NCI-H524 (cell line): ENCODE measurements at places on chromosomes 2 and 18.

GRCh38 chr18:48781163-48781987 is 169.4 kb downstream of the SMAD7 start:
- DNase-seq, result no peak

- DNase-seq, result no peak
Observed at GRCh38 chr2:116411211-116411610, 1403.3 kb upstream of the DDX18 start.

DNA sequence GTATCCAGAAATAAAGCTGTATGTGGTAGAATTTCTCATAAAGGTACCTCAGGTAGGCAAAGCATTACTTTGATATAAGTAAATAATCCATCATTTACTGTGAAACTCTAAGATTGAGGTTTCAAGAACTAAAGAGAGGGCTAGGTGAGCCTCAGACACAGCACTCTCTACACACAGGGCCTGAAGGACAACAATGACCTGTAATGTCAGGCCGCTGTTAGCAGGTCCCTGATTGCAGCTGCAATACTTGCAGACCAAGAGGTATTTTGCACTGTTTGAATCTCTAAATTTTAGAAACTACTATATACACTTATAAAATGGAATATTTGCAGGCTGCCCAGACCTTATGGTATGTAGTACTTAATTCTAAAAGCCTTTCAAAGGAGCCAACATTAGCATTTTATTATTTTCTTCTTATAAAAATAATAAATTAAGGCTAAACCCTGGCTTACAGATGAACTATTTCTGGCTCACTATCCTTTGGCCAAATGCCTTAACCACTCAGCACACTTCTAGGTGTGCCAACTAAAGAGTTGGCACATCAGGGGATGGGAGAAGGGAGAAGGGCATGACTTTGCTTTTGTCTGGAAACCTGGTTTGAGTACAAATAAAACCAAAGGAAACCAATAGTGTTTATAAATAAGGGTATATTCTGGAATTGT is 66.7 kb upstream of the SLC39A10 start:
- DNase-seq, result no peak

- no peak for DNase-seq
Observed at GRCh38 chr2:98118161-98118560, 31.2 kb downstream of the VWA3B start.

DNA sequence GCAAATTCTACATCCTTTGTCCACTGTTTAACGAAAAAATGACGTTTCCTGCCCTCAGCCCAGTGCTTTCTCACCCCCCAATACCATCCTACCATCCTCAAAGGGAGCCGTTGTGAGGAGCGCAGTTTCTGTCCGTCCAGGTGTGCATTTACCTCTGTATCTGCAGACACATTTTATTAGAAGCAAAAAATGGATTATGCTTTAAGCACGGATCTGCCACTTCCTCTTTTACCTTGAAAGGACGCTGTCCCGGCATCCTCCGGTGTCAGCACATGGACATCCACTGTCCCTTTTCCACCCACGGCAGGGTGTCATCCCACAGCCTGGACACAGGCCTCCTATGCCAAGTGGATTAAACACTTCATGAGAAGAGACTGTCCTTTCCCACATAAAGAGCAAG is 7.2 kb upstream of the MAL start:
- DNase-seq, result no peak

GRCh38 chr18:41938445-41938844 is 16.6 kb upstream of the PIK3C3 start:
- DNase-seq, result no peak

GRCh38 chr18:8978394-8978793 is 124.1 kb upstream of the NDUFV2 start:
- DNase-seq, result no peak

DNA sequence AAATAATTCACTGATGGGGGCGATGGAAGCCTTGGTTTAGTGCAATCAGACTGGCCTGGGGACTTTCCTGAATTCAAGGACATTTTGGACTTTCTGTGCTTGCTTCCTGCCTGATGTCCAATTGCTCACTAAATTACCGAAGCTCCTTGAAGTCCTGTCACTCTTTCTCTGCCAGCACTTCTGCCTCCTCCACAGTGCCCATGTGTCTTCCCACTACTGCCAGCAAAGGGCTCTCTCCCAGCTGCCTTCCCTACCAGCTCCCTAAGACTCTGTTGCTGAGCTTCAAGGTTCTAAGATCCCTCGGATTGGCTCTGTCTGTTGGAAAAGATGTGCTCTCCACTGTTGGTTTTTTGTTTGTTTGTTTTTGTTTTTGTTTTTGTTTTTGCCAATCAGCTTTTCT is 158.1 kb downstream of the MTCL1 start:
- DNase-seq, result no peak

DNA sequence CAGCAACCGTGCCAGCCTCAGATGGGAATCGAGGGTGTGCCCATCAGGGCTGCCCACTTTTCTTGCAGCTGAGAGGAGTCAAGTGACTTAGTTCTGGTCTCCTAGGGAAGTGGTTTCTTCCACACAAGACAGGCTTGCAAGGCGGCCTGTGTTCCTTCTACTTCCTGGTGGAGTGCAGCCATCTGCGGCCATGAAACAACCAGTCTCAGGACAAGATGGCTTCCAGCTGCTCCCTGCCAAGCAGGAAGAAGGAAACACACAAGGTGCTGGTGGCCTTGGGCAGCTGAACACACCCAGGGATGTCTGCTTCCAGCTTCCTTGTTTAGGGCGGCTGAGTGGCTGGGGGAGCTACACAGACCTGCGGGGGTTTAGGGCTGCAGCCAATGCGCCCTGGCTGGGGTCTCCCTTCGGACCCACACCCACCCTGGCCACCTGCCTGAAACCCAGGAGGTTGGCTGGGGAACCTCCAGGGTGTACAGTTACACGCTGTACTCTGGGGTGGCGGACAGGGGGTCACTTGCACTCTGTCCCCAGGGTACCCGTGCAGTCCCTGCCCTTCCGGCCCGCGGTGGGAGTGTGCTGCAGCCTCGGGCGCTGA is 34.7 kb downstream of the PTPN18 start:
- no peak for DNase-seq

DNA sequence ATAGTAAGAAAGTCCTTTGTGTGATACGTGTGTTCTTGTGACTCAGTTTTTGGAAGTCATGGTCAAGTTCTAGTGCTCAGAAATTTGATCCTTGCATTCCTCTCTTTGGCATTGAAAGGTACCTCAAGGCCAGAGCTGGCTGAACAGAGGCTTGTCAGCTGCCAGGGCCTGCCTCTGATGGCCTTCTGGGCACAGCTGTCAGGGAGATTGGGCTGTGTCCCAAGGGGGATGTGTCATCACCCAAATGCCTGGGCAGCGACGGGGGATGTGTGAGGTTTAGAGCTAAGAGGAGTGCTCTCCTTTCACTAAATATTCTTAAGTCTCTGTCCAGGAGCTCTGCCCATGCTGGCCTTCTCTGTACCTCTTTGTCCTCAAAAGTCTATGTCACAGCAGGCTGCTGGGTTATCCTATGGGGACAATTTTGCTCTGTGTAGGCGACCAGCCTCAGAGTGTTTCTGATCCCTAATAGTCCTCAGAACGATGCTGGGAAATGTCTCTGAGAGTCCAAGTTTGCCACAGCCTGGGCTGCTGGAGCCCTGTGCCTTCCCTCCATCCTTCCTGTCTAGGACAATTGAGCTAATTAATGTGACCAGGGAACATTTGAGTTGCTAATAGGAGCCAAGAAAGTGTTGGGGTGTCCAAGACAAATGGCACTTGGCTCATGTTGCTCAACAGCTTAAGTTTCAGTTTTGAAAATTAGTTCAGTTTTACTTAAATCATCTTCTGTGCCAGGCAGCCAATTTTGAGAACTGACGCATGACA is 115.4 kb upstream of the ZNF521 start:
- peak; percentile 77 for DNase-seq

DNA sequence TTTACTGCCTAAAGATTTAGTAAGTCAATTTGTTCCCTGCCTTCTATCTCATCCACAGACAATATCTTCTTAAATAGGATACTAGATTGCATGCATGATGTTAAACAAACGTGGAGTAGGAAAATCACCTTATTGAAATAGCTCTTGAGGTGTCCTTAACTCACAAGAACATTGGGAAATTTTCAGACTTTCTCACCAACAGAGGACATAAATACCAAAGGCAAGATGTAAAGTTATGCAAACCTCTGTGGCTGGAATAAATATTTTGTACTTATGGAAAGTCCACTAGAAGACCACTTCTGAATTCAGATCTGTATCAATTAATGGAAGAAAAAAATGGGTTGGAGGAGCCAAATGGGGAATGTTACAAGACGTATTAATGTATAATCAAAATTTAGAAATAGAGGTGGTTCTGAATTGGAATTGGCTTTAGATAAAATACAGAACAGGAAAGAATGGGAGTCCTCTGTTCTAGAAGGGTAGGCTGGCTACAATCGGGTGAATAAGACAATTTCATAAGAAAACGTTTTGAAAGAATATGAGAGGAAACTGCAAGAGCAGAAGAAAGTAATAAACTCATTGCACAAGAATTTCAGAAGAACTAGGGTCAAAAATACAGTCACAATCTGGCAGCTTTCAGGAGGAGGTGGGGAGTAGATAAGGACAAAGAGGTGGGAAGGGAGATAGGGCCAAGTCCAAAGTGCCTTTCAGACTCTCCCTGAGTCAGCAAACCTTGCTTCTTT is 69.3 kb upstream of the FN1 start:
- DNase-seq, result no peak

DNA sequence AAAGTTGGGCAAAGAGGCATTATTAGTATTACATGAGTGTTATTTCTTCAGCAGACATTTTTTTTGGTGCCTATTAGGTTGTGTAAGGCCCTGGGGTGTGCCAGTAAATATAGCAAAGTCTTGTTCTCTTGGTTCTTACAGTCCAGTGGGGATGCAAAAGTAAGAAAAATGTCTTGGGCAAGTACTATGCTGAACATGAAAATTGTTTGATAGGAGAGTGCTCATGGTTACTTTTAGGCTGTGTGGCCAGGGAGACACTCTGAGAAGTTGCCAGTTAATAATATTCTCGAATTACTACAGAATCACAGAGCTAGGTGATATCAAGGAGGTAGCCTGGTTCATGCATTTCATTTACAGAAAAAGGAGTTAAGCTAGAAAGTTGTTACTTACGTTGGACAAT is 1.9 kb downstream of the AGFG1 start:
- DNase-seq, result no peak

DNA sequence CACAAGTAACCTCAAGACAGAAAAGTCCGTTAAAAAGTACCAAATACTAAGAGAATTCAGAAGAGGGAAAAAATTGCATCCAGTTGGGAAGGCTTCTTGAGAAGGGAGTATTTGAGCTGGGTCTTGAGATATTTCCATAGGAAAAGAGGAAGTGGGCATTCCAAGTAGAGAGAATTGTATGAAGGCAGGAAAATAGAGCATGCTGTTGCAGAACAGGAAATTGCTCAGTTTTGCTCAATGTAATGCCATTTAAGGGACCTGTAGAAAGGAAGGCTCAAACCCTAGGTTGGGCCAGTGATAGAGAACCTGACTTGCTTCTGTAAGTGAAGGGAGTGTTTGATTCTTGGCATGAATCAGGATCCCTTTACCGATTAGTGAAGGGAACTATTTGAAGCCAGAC is 1.0 kb upstream of the ZC3H8 start:
- no peak for DNase-seq

DNA sequence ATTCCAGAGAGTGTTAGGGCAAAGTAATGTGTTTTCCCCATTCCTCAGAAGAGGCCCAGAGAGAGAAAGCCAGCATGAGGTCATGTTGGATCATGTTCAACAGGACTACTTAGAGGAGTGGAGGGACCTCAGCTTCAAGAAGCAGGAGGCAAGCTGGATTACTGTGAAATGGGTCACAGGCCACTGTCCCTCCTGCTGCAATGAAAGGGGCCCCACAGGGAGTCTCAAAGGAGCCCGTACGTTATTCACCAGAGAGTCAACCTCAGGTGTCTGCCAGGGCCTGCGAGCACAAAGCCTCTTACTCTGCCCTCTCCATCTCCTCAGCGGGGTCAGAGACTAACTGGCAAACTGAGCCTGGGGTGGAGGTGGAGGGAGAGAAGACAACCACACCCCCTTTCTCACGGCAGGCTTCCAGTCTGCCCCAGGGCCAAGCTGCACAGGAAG is 27.2 kb upstream of the ACYP2 start:
- DNase-seq, result no peak

- no peak for DNase-seq
Observed at GRCh38 chr2:58435246-58435645, 194.1 kb upstream of the FANCL start.

DNA sequence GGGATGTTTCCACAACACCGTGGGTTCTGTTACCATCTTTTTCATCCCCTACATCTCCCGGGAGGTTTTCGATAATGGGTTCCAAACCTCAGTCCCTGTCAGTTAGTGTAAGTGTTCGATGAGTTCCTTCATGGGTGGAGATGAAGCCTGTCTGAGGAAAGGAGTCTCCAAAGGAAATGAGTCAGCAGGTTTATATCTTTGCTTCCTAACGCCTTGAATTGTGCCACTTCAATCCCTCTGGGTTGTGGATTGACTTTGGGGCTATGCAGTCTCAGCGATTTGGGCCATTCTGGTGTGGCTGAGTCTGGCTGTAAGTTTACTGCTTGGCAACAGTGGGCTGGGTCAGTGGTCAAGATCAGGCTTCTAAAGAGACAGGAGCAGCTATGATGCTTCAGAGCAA is 1.2 kb downstream of the SERPINB5 start:
- no peak for DNase-seq

- no peak for DNase-seq
Observed at GRCh38 chr2:128090575-128090944, 440 bp upstream of the UGGT1 start.

GRCh38 chr2:152648336-152648735 is 68.9 kb downstream of the PRPF40A start:
- DNase-seq, result no peak

DNA sequence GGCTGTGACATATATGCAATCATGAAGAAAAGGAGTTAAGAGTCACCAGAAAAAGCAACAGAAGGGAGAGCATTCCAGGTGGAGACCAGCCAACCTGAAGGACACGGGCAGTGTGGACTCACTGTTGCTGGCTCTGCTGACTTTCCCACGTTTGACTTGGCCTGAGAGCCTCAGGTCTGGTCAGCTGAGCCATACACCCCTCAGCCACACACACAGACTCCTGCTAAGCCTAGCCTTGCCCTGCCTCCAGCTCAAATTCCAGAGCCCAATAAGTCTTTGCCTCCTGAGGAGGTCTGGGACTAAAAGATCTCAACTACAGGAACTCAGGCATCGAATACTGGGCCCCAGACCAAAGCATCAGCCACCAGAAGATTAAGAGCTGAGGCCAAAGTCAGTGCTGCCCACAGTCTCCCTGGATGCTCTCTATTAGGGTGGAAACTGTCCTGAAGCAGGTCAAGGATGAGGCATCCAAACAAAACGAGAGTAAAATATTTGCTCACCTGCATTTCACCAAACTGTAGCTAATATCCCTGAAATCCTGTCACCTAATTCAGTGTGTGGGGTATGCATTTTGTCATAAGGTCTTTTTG is 23.3 kb downstream of the CACNB4 start:
- DNase-seq, result no peak

DNA sequence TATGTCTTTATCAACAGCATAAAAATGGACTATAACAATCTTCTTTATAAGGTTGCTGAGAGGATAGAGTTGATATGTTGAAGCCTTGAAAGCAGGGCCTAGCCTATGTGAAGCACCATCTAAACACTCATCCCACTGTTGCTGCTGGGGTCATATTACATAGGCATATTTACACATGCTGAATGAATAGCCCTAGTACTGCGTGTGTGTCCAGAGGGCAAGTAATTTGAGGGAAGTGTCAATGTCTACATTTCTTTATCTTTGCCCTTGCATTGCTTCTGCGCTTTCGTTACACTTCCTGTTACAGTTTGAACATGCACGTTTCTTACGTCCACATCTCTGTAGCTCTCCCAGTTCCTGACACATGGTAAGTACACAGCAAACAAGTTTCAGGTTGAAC is 280.3 kb upstream of the ATP5MC3 start:
- no peak for DNase-seq

- no peak for DNase-seq
Observed at GRCh38 chr2:205024822-205025518, 479.7 kb downstream of the PARD3B start.
